ENCODE measurements at places on chromosomes 2 and 18.

DNA sequence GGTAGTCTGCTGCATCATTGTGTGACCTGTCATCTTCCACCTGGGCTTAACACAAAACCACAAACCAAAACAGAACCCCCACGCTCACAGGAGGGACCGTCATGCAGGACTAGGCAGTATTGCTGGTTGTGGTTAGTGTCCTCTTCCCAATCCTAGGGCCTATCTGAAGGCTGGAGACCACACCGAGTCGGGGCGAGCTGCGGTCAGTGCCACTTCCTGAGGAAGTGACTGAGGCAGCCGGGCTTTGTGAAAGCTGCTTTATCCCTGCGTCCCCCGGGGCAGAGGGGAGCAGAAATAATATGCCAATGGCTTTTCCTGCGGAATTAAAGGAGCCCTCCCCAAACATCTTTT is 22.9 kb downstream of the ZNF532 start:
- DNase-seq, result no peak

- DNase-seq, result no peak
Measured at GRCh38 chr2:208363485-208363884, 43.1 kb upstream of the PTH2R start.

DNA sequence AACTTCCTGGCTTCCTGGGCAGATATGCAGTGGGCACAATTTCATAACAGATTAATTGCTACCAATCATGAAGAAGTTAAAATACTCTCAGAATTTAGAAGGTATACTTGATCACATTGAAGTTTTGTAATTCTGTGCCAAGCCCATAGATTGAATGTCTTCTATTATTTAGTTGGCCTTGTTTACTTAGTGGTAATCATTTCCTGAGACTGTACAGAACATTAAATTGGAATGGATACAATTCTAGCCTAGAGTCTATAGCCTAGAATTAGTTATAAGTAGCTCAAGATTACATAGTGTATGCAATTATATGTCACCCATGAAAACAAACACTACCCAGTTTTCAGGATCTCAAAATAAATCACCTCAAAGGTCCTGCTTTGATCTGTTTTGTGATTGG is 615.8 kb downstream of the XIRP2 start:
- peak; percentile 7 for DNase-seq

DNA sequence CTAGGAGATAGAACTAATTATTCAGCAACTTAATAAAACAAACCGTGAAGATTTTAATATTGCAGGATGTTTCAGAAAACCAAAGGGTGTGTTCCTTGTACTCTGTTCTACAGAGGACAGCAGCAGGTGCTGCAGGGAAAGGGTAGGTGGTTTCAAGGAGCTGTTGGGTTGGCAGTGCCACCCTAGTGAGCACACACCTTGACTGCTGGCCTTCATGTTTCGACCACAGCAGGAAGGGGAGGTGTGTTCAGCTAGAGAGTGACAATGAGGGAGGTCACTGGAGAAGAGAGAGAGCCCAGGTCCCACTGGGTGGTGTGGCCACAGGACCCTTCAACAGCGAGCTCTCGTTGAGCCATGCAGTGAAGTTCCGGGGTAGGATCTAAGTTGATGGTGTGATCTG is 98.6 kb downstream of the ZNF236 start:
- DNase-seq, result no peak

Data from glomerular endothelial cell (primary cell).